ENCODE measurements at places on chromosomes 16 and 17.

DNA sequence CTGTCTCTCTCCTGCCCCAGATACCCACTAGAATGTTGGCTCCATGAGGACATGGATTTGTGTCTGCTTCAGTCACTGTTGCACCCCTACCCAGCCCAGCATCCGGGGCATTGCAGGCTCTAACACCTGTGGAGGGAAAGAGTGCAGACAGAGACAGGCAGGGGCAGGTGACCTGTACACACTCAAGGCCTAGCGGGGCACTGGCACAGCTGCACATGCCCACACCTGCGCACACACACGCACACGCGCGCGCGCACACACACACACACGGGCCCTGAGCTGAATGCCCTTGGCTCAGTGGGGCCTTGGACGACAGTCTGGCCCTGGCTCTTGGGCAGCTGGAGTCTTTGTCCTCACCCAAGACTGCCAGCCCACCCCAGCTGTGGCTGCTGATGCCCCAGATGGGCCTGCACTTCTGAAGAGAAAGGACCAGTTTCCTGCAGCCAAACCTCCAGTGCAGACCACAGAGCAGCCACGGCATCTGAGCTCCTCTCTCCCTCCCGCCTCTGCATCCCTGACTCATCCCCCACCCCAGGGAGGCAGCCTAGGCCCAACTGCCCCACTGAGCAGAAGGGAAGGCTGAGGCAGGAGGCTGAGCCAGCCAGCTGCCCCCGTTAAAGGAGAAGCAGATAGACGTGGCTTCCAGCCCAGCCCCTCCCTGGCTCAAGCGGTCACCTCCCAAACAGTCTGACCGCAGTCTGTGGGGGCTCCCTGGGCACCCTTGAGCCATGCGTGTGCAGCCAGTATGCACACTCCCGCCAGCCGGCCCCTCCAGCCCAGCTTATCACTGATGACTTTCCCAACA lies 12.3 kb upstream of the RAI1 start:
- DNase-seq: no peak

GRCh38 chr17:1612400-1612799 lies 16.2 kb downstream of the SLC43A2 start:
- DNase-seq: no peak

DNA sequence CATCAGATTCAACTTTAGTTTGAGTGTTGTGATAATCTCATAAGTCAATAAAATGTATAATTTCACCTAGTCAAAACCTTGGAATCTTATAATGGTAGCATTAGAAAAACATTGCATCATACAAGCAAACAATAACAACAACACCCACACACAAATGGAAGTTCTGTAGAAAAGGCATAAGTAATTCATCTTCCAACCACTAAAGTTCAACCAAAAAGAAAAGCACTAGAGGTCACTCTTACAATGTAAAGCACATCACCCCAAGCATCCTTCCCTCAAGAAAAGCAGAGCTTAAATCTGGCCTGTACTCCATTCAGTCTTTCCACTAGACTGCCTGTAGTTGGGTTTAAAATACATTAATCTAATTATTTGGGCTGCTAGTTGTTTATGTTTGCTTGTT lies 1.8 kb downstream of the CNTNAP4 start:
- no peak for DNase-seq

- no peak for DNase-seq
Measured at GRCh38 chr16:87201052-87201451, 116.1 kb downstream of the C16orf95 start.

- DNase-seq: no peak
Measured at GRCh38 chr16:52366983-52367382, 180.0 kb downstream of the TOX3 start.

DNA sequence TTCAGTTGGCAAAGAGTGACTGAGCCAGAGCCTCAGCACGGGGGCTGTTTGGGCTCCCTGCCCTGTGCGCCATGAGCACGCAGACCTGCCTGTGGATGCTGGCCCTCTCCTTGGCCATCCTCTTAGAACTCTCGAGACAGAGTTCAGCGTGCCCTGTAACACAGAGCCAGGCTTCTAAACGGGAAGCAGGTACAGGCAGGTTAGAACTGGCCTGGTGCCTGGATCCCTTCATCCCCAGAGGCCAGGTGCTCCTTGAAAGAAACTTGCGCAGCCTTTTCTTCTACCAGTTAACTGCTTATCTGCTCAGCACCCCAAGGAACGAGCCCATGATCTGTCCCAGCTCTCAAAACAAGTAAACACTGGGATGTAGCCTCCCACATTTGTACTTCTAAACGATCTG lies 6.9 kb downstream of the CCNF start:
- no peak for DNase-seq

GRCh38 chr16:57911743-57912142 lies 59.2 kb downstream of the CNGB1 start:
- DNase-seq: no peak

DNA sequence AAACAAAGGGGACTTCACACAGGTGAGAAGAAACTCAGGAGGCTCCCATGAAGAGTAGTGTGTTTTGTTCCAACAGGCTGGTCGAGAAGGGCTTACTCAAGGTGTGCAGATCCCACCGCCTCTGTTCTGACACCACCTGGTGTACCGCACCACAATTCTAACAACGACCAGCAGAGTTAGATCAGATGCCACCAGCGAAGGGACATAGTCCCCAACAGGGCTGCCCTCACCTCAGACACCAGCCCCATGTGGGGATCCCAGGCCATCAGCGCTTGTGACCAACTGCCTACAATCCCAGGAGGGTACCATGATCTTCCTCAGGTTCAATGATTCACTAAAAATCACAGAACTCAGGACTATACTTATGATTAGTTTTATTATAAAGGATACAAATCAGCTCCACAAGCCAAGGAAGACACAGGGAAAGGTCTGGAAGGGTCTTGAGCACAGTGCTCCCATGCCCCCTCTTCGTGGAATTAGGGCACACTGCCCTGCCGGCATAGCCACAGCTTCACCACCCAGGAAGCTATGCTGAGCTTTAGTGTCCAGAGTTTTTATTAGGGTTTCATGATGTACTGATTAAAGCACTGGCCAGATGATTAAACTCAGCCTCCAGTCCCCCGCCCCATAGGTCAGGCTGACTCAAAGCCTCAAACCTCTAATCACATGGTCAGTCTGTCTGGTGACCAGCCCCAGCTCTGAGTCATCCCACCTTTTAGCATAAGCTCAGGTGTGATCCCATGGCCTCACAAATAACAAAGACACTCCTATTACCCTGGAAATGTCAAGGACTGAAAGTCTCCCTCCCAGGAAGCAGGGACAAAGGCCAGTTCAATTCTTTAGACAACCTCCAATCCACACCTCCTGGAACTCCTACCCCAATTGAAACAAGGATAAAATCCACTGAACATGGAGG lies 26.0 kb downstream of the TRIM25 start:
- DNase-seq: no peak

DNA sequence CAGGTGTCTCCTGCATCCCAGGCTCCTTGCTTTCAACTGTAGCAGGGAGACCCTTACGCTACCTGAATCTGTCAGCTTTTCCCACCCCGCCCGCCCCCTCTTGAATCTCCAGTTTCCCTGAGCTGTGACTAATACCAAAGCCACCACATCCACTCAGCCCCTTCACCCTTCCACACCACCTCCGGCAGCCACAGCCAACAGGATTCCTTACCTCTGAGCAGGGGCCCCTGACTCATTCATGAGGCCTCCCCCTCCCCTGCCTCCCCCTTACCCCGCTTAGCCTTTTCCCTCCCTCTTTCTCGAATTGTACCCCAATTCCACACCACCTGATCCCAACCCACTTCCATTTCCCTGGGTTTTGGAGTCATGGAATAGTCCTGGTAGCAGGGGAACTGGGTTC lies 2.3 kb downstream of the STX1B start:
- no peak for DNase-seq

GRCh38 chr17:31530391-31530985 lies 139.0 kb downstream of the RAB11FIP4 start:
- DNase-seq: no peak

- DNase-seq: no peak
Measured at GRCh38 chr17:41868568-41868967, 3.3 kb upstream of the KLHL11 start.

DNA sequence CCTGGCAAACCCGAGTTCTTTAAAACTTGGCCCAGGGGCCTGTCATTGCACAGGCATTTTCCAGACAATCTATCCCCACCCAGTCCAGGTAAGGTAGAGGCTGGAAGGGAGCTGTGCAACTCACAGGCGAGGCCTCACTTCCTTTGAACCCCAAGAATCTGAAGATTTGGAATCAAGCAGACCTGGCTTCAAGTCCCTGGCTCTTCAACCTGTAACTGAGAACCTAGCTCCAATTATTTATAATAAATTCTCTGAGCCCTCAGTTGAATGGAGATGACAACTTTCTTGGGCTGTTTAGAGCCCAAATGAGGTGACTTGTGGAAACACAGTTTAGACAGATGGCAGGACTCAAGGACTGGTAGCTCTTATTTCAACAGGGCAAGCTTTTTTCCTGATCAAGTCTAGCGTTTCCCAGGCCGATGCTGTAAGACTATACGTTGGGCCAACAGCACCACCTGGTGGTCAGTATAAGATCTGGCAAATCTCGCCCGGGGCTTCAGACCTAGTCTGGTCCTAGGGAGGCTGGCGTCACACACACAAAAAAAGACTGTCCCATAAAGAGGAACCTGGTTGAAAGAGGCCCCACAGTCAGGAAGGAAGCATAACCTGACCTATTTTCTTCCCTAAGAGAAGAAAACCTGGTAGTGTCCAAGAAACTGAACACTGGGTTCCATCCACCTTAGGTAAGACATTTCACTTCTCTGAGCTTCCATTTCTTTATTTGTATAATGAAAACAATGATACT lies 117.9 kb downstream of the C17orf67 start:
- peak; percentile 46 for DNase-seq

DNA sequence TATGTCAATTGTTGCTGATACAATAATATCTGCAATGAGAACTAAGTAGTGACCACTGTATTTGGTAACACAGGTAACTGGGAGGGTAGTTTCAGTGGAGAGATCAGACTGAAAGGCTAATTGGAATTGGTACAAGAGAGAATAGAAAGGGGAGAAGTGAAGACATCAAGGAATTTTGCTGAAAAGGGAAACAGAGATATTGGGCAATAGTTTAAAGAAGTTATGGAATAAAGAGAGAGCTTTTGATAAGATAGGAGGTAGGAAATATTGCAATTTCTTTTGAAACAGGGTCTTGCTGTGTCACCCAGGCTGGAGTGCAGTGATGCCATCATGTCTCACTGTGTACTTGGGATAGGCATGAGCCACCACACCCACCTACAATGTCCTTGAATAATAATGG lies 26.9 kb upstream of the CDH11 start:
- DNase-seq: no peak

DNA sequence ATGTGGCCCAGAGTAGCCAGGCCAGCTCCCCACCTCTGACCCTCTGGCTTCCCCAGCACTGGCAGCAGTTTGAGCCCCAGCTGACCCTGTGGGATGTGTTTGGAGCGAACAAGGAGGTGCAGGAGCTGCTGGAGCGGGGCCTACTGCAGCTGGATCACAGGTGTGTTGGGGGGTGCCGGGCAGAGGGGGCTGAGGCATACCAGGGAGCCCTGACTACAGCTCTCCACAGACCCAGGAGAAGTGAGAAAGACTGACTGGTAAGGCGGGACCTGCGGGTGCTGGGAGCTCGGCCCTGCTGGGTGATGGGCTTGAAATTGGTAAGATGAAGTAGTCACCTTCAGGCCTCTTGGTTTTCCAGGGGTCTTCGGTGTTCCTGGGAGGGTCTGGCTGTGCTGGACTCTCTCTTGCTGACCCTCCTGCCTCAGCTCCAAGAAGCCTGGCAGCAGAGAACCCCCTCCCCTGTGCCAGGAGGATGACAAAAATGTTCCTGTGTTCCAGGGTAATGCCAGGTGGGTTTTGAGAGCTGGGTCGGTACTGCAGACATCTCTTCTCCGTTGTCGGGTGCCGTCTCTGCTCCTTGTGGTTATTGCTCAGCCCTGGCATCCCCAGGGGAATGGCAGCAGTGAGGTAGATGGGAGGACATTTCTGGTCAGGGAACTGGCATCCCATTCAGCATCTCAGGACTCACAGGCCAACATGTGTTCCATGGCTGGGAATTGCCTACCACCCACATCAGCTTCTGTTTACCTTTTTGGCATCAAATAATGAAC lies 5.9 kb downstream of the RSAD1 start:
- no peak for DNase-seq

DNA sequence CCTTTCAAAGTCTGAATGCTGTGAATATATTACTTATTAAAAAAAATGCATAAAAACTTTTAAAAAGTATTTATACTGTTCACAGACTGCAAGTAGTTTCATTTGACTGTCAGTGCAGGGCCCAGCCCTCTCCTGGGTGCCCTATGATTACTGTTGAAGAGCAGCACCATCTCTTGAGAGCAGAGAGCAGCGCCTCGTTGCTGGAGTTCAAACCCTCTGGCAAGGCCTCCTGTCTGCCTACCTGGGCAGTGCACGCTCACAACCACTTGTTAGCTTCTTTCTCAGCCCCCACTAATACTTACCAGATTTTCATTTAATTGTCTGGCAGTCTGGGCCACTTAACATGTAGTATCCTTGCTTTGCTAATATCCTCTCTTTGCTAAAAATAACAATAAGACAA lies 233.4 kb downstream of the PHKB start:
- DNase-seq: no peak

- DNase-seq: no peak
Measured at GRCh38 chr17:66549731-66550207, 247.4 kb downstream of the PRKCA start.

DNA sequence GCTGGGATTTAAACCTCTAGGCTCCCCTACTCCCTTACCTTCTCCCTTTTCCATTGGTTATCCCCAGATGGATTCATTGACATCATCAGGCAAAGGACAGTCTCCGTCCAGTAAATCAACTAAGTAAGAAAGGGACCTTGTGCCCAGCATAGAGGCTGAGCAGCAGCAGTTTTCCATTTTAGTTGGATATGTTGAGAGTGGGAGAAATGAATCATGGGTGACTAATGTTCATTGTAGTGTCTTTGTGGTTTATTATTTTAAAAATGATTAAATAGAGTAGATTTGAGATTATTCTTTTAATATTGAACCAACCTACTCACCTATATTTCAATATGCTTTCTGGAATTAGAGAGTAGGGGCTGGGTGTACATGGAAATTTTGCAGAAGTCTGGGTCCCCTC lies 99.4 kb upstream of the CACNG3 start:
- no peak for DNase-seq

DNA sequence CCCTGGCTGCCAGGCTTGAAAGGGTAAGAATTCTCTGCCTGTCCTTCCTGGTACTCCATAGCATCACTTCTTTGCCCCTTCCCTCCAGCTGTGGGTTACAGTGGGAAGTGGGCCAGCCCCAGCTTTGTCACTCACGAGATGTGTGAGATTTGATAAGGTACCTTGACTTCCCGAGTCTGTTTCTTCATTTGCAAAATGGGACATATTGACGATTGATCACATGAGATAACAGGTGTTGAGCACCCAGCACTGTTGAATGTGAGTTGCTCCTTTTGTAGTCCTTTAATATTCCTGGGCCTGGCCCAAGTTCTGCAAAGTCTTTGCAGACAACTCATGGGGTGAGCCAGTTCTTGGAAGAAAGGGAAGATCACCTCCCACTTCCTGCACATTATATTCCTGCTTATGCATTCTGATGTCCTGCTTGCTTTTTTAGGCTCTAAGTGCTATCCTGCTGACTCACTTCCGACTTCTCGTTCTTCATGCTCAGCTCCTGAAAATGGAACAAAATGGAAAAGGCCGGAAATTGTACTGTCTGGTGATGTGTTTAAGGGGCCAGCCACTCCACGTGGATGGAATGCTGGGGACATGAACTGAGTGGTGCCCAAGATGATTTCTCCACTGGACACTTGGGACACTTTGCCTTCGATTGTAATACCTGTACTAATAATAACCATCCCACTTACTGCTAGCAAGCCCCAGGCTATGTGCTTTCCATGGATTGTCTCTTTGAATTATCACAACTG lies 8.3 kb upstream of the NLK start:
- DNase-seq: no peak

All from NCI-H187 (cell line).